GM13976 (cell line): ENCODE measurements at places on chromosomes 13 and 19.

GRCh38 chr19:11020982-11021759 lies 60.3 kb downstream of the SMARCA4 start:
- DNase-seq, result no peak

DNA sequence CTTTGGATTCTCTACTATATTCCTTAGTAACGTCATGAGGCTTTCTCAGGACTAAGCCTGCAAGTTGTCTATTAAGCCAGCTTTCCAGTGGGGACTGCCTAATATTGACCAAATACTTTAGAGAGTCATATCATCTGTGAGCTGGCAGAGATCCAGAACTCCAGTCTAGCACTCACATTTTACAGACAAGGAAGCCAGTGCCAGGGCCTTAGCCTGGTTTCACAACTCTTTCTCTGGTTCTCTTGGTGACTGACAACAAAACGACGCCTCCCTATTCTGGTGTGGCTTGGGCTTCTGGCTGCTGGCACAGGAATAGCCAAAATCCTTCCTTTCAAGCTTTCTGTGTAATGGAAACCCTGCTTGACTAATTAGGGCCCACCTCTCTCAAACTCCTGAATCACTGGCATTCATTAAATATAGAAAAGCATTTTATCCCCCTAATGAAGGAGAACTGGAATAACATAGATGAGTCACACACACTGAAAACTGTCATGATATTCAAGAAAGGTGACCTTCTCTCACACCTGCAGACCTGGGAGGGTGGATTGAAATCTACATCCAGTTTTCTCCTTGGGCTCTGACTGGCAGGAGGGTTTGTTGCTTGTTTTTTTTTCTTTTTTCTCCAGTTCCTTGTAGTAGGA lies 75.2 kb upstream of the UBL3 start:
- no peak for DNase-seq

GRCh38 chr19:56098731-56099568 lies 22.1 kb downstream of the ZNF787 start:
- peak; percentile 37 for DNase-seq

DNA sequence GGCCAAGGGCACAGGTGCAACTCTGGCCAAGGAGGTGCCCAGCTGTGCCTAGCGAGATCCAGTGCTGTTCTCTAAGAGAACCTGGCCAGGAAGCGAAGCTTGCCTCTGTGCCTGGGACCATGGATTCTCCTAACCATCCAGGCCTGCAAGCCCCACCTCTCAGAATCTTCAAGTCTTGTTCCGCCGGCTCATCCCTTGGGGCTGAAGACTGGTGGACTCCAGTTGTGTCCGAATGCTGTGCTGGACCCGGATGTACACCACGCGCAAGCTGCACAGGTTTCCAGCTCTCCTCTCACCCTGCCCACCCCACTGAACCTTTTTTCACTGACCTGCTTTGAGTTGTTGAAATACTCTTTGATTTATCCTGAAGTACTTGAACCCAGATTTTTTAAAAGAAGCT lies 27.5 kb upstream of the MIR17HG start:
- DNase-seq, result no peak

DNA sequence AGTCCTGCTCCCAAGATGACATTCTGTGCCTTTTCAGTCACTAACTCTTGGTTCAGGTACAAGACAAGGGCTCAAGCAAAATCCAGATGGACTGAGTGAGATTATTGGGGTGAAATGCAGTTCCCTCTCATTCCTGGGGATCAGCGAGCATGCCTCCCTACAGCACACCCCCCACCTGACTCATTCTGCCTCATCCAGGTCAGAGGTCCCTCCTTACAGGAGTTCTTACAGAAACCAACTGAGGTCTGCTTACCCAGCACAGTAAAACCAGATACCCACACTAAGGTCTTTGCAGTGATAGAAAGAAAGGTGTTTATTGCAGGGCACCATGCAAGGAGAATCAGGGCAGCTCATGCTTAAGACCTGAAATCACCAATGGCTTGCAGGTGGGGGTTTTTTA lies 21.6 kb upstream of the MRI1 start:
- DNase-seq, result no peak

GRCh38 chr19:48873476-48874302 lies 1.5 kb downstream of the PPP1R15A start:
- no peak for DNase-seq

- peak; percentile 26 for DNase-seq
These were observed 1.2 kb downstream of the KLF12 start for GRCh38 chr13:74132776-74133656.

- peak; percentile 70 for DNase-seq
These were observed at the start of gene RASGRP4 for GRCh38 chr19:38425810-38426466. Gene RASGRP4 (minus strand): TSS chr19:38426219. CDS start chr19:38426091, 128 bp downstream.

DNA sequence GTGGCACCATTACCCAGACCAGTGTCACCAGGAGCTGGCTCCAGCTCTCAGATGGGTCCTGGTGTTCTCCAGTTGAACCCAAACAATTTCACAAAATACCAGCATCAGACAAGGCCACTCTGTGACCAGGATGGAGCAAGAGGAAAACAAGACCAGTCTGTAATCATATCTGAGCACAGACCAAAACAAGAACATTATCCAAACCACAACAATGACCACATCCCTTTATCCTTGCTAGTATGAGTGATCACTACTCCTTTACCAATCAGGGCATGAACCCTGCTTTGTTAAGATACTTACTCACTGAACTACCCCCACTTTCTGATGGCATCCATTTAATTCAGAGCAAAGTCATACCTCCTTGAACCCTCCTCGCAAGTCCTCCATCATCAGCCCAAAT lies 145.9 kb downstream of the NUFIP1 start:
- no peak for DNase-seq

- peak; percentile 89 for DNase-seq
These were observed 5.1 kb upstream of the FLT3LG start for GRCh38 chr19:49468746-49469447.

DNA sequence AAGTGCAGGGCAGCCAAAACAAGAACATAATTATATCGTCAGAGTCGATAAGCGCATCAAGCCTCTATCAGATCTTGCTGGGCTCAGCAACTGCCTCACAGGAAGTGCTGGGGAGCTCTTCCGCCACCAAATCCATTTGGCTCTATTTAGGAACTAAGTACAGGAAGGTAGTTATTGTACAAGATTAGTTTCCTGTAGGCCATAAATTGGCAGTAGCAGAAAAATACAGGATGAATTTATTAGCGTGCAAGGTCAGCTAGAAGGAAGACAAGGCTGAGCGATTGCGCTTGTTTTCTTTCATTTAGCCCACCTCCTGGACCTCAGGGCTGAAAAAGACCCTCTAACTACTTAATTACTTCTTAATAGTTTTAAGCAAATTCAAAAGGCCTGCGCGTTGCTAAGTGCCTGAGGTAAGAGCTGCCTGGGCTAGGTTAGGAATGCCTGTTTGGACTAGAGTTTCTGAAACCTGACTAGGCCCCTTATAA lies 118.5 kb downstream of the IRS2 start:
- no peak for DNase-seq

DNA sequence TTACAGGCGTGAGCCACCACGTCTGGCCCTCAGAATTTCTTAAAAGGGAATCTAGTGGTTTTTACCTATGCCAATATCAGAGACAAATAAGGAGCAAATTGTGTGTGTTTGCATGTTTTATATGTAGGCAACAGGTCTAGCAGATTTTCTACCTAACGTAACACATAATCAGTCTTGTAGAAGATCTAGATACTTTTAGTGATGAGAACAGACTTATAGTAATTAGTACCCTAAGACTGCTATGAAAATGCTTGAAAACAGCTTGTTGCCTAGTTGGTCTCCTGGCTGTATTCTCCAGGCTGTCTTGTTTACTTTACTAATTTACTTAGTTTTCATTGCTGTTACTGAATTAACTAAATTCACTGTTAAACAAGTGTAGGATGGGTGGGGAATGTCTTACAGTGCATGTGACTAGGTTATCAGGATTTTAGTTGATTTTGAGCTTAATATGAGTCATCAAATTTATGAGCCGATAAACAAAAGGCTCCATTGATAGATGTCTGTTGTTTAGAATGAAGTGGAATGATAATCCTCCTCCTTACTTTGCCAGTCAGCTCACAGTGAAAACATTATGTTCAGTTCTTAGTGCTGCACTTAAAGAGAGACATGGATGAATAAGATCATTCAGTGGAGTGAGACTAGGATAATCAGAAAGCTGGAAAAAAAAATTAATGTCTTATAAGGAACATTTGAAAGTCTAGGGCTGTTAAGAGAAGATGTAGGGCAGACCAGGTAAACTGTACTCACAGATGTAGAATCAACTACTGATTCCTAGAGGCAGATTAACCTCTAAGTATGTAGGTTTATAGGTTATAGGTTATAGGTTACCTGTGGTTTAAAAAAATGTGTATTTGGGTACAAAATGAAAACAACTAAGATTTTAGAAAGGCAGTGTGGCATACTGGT lies 22.4 kb downstream of the GTF2F2 start:
- DNase-seq, result no peak

DNA sequence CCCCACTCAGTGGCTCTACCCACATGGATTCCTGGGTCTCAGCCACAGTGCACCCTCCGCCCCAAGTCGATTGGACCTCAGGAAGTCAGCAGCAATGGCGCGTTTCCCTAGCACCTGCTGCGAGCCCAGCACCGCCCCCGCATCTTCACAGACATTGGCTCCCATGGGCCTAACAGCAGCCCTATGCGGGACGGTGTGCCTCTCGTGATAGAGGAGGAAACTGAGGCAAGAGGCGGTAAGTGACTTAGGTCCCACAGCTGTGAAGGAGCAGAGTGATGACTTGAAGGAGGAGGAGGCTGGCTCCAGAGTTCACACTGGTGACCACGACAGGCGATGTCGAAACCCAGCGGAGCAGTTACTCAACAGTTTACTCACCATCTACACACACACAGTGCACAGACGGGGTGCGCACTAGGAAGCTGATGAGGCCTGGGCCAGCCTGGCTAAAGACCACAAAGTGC lies 104.5 kb upstream of the SOX1 start:
- DNase-seq, result no peak

DNA sequence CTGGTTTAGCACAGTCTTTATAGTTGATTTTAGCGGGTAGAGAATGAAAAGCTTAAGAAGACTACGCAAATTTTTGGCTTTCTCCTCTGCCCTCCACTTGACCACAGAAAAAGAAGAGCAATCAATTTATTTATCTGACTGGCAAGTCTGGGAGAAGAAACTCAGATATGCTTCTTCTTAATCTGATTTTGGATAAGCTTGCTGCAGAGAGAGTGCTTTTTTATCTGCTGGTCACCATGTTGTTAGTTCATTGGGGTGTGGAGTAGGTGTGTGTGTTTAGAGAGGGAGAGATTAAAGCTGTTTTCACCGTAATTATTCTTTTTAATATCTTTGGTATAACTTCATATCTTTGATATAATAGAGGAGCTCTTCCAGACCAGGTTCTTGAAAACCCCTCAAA lies 471.4 kb upstream of the SLC10A2 start:
- no peak for DNase-seq

- DNase-seq, result no peak
These were observed 1782.4 kb upstream of the PCDH20 start for GRCh38 chr13:63198071-63198470.

DNA sequence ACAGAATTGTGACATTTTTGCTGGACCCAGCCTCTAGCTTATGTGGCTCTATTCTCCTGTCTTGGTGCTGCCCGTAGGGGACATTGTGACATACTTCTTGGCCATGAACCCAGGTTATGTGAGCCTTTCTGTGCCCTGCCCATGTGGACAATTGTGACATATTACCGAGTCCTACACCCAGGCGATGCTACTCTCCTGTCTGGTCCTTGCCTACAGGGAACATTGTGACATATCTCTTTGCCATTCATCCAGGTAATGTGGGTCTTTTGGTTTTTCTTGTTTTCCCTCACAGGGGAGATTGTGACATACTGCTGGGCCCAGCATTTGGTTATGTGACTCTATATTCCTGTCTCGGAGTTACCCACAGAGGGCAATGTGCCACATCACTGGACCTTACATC lies 71.5 kb upstream of the ZNF43 start:
- DNase-seq, result no peak

- DNase-seq, result no peak
These were observed 523 bp downstream of the ELAVL1 start for GRCh38 chr19:8004723-8005513.

GRCh38 chr13:51342706-51343105 lies 3.2 kb downstream of the SERPINE3 start:
- no peak for DNase-seq

- no peak for DNase-seq
These were observed 74.9 kb upstream of the MTIF3 start for GRCh38 chr13:27524981-27525975.

DNA sequence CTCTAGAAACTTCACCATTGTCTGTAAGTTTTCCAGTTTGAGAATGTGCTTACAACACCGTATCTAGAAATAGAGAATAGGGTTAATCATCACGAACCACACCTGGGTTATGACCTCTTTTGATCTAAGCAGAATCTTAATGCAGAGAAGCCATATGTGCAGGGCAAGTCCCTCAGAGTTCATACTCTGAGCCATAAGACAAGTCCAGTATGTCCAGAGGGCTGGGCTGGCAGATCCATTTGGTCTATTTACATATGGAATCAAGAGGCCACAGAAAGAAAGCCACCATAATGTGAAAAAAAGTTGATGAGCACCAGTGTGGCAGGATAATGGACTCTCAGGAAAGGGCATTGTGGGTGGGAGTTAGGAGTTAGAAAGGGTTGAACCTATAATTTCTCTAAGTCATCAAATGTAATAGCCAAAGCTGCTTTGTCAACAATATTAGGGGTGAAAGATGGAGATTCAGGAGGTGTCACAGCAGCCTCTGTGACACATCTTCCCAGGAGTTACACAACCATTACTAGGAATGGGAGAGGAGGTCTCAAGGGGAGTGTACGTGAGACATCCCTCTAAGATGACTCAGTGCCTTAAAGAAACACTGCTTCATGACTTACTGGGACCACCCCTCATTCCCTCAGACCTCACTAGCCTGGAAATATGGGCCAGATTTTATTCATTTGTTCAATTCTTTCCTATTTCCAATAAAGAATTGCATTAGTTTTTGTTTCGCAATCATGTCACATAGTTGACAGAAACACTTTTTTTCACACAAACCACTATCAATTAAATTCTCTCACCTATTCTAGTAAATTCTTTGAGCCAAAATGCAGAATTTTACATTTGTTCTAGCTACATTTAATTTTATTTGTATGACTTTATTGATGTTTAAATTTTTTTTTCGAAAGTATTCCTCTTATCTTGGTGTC lies 30.4 kb upstream of the OLFM4 start:
- DNase-seq, result no peak

GRCh38 chr19:30516531-30516930 lies 144.3 kb downstream of the ZNF536 start:
- no peak for DNase-seq

- DNase-seq, result no peak
These were observed 17.4 kb downstream of the ZC3H4 start for GRCh38 chr19:47096100-47096704.
